ENCODE measurements at places on chromosomes 2 and 18.

GRCh38 chr2:42794271-42795046, 2.1 kb upstream of the HAAO start:
- no peak for DNase-seq

DNA sequence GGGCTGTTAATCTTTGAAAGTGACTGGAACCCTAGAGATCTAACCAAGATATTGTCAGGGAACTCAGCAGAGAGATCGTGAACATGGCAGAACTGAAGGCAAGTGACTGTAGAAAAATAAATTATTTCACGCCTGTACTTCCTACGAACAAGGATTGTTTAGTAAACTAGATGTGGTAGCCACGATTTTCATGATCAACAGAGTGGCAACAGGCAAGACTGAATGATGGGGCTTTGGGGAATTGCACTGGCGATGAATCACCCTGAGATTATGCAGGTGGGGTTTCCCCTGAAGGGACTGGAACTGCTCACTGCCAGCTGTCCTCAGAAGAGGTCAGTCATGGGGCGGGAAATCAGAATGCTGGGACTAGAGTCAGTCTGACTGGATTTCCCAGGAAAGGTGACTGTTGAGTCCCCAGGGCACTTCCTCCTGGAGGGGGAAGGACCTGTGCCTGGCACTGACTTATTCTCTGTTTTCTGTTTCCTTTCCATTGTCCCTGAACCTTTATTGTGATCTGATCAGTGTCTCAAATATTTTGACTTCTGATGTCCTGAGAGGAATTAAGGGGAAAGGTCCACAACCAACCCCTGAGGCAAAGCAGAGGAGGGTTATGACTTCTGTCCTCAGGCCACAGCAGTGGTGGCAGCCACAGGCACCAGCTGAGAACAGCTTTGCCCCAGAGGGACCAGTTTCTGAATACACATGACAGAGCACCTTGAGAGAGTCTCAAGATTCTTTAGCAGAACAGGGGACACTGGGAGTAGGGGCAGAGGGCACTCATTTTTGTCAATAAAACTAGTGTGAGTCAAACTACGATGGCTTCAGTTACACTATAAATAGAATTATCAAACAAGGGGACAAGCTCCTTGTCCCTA, 70.0 kb downstream of the NAB1 start:
- no peak for DNase-seq

DNA sequence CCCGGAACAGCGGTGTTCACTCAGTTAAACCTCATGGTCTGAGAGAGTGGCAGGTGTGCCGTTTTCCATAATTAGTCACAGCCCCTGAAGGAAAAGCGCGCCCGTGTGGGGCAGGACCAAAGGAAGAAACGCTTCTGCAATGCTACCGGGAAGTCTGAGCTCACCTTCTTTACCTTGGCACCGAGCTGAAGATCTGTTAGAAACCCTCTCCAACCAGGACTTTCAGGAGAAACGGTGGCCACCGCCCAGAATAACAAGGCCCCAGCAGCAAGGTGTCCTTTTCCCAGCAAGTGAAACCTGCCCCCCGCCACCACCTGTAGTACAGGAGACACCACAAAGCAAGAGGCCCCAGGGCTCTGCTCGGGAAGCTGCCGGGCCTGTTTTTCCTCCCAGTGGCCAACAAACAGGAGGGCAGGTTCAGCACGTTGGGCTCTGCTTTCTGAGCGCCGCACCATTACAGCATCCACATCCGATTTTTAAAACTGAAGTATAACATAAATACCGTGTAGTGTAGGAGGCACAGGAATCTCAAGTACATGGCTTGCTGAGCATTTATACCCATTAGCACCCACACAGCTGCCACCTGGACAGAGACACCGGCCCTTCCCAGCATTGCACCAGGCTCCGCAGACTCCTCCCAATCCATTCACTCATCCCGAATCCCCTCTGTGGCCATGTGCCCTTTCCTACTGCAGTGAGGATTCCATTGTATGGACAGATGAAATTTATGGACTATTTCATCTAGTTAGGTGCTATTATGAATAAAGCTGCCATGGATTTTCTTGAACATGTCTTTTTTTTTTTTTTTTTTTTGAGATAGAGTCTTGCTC, 121.8 kb upstream of the RIOK3 start:
- no peak for DNase-seq

- no peak for DNase-seq
Measured at GRCh38 chr2:213036836-213037235, 114.6 kb downstream of the IKZF2 start.

- no peak for DNase-seq
Measured at GRCh38 chr2:74816540-74817303, 17.2 kb upstream of the HK2 start.

- no peak for DNase-seq
Measured at GRCh38 chr2:119826370-119826961, 66.7 kb downstream of the PTPN4 start.

DNA sequence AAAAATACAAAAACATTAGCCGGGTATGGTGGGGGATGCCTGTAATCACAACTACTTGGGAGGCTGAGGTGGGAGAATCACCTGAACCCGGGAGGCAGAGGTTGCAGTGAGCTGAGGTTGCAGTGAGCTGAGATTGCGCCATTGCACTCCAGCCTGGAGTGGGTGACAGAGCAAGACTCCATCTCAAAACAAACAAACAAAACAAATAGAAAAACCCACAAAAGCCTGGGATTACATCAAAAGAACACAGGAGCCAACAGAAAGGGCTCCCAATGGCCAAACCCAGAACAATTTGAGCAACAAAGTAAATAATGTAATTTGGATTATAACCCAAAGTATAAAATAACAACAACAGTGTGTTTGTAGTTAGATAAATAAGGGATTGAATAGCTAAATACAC, 159.8 kb downstream of the UXS1 start:
- DNase-seq = no peak

- no peak for DNase-seq
Measured at GRCh38 chr2:96106991-96107707, 9.2 kb downstream of the ADRA2B start.

Measured in stimulated activated CD8-positive, alpha-beta memory T cell treated with anti-CD3 and anti-CD28 coated beads, Interleukin-15, amount 100 ng/mL, for 4 hours (primary cell).